ENCODE measurements at places on chromosomes 2 and 18.
A peak's percentile ranks its signal among the peaks of the same experiment; 100 is the strongest.

- no peak for DNase-seq
Observed at GRCh38 chr18:13653746-13654433, 72.5 kb downstream of the FAM210A start.

DNA sequence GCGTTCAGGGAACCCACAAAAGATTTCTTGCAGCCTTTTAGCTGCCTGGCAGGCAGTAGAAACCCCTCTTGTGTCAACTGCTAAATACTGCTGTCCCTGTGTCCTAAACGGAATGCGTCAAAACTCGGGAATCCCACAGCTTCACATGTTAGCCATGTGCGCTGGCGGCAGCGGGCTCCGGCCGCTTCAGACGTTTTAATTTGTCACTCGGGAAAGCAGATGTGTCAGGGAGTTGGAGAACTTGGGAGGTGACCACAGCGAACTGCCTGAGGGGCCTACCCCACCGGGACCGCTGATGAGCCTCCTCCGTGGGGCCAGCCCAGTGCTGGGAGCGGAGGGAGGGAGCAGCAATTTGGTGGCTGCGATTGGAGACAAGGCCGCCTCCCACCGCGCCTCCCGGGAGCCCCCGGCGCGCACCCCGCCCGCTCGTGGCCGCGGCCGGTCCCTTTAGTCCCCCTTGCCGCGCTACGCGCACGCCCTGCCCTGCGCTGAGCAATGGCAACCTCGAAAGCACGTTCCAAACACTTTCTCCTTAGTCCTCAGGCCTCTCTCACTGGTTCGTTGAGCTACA, 146.1 kb upstream of the SATB2 start:
- no peak for DNase-seq

- peak; percentile 67 for DNase-seq
Observed at GRCh38 chr2:230902180-230902899, 22.7 kb downstream of the GPR55 start.

- DNase-seq = no peak
Observed at GRCh38 chr2:53777134-53777533, 9.5 kb downstream of the CHAC2 start.

DNA sequence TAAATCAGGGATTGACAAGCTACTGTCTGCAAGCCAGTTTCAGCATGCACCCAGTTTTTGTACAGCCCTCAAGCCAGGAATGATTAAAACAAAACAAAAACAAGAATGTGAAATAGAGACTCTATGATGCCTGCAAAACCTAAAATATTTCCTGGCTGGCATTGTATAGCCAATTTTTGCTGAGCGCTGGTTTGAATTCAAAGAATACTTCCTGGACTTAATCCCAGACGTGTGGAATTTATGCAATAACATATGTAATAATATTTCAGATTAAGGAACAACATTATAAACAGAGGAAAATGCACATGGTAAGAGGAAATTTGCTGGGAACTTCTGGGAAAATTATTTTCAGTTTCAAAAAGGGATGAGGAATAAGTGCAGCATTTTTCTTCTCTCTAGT, 148.1 kb upstream of the RPRM start:
- no peak for DNase-seq

GRCh38 chr2:168037778-168038177, 209.6 kb downstream of the STK39 start:
- no peak for DNase-seq

GRCh38 chr2:100756704-100757103, 63.2 kb upstream of the NPAS2 start:
- DNase-seq = no peak

DNA sequence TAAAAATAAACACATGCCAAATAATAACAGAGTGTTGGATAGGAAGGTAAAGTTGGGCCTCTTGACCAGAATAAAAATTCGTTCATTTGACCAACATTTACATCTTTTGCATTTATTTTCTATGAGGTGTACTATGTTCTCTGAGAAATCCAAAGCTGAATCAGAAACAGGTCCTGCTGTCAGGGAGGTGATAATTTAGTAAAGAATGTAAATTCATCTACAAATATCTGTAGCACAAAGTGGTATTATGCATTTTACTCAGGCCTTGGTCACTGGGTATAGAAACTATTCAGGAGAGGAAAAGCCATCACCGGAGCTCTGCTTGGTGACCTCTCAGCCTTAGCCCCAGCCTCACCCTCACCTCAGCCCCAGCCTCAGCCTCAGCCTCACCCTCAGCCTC, 208.9 kb downstream of the SPP2 start:
- DNase-seq = no peak

DNA sequence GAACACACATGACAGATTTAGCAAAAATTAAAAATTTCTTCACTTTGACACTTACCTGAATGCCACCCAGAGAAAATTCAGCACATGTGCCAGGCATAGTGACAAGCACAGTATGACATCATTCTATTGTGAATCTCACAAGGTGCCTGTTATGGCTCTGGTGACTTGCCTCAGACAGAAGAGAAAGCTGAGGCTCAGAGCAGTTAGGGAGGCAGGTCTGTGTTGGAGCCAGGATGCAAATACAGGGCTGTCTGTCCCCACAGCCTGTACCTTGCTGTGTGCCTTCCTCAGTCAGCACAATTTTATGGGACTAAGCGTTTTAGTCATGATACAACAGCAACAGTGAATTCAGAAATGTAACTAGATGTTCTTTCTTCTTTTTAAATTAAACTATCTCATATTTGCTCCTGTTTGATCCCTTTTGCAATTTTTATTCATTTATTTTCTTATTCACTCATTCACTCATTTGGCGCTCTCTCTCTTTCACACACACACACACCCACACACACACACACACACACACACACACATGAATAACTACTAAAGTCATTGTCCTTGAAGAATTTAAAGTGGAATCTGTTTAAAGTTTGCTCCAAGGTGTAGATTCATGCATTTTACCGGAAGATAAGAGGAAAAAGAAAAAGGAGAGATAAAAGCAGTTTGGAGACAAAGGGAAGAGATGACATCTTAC, 37.9 kb upstream of the CTAGE1 start:
- no peak for DNase-seq

- no peak for DNase-seq
Observed at GRCh38 chr2:44807201-44808025, 134.1 kb upstream of the SIX3 start.

DNA sequence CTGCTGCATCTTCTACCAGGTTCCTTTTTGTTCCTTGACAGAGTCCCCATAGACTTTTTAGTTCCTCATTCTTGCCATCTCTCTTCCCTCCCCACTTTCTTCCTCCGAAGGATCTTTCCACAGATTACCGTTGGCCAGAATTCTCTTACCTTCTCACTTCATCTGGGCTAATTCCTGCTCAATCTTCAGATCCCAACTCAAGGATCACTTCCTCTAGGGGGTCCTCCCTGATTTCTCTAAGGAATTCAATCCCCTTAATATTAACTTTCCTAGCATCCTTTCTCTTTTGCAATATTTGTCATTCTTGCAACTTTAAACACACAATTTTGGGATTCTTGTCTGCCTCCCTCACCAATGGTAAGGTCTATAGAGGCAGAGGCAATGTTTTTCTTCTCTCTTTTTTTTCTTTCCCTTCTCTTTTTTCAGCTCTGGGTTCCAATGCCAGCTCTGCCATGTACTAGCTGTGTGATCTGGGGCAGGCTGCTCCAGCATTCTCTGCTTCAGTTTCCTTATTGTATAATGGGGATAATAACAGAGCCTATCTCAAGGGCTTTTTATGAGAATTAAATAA, 5.4 kb upstream of the KCNE4 start:
- no peak for DNase-seq

GRCh38 chr18:78639006-78639950, 340.3 kb upstream of the SALL3 start:
- no peak for DNase-seq

- DNase-seq = no peak
Observed at GRCh38 chr2:100784681-100785080, 35.3 kb upstream of the NPAS2 start.

- DNase-seq = no peak
Observed at GRCh38 chr2:46960618-46961017, 45.0 kb upstream of the MCFD2 start.

GRCh38 chr2:7992612-7993602, 688.9 kb upstream of the ID2 start:
- DNase-seq = no peak

DNA sequence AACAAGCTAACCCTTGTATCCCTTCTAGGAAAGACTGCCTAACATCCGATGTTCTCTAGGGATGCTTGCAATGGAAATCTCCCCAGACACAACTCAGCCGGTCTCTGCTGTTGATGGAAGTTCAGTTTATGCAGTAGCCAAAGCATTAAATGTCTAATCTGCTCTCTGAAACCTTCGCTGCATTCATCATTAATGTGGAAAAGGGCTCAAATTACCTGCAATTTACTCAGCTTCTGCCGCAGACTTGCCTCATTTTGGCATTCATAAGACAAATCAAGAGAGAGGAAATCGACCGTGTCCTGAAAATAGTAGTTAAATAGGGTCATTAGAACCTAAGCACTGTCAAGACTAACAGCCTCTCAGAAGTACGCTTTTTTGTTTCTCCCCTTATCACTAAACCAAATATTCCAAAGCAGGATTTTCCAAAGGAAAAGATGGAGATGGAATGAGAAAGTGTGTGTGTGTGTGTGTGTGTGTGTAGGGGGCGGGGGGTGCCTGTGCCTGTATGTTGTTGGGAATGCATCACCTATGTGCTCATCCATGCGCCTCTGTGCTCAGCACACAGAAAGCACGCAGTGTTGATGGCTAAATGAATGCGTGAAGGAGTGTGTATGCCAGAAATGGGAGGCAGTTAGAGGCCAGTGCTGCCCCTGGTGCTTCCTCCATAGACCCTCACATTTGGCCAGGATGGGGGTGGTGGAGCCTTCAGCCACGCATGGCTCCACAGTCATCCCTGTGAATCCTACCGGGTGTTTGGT, 7.4 kb downstream of the LCT start:
- DNase-seq = no peak

DNA sequence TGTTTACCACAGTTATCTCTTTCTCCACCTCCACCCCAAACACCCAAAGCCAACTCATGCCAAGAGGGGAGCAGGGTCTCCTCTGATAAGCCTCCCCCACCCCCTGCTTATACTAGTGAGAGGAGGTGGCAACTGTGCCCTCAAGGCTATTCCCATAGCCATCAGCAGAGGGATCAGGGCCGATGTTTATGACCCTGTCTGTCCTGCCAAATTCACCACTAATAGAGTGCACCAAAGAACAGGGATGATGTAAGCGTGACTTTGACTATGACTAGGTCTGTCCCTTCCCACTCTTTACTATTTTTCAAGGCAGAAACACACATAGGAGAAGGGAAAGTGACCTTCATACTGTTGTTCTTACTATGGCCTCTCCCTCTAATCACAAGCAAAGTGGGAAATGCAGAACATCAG, 74.6 kb downstream of the CLHC1 start:
- DNase-seq = no peak

GRCh38 chr18:37845498-37845897, 279.9 kb upstream of the CELF4 start:
- no peak for DNase-seq

GRCh38 chr2:198731842-198732399, 725.8 kb downstream of the SATB2 start:
- no peak for DNase-seq

GRCh38 chr2:75428646-75429443, 131.9 kb downstream of the EVA1A start:
- no peak for DNase-seq

- DNase-seq = no peak
Observed at GRCh38 chr2:209208211-209208610, 215.6 kb upstream of the MAP2 start.

- DNase-seq = no peak
Observed at GRCh38 chr2:173407646-173408045, 53.0 kb downstream of the CDCA7 start.

DNA sequence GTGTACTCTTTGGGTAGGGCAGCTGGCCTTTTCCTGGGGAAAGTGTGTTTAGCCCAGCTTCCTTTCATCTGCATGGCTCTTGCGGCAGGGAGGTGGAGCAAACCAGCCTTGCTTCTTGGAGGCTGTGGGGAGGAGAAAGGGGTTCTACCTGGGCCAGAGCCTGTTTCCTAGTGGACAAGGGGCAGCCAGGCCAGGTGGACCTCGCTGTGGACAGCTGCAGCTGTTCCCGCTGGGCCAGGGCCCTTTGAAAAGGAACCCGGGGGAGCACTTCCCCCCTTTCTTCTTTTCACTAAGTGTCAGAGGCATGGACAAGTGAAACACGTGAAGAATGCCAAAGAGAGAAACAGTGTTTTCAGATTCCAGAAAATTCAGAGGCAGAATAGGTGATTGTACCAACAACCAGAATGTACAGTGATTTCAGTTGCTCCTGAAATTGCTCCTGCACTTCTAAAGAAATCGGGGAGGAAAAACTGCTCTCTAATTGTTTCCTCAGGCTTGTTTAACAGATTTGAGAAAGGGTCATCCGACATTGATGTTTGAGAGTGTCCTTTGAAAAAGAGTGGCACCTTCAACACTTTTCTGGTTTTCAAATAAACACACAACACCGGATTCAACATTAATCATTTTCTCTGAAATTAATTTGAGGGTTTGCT, 3.9 kb downstream of the GLI2 start:
- no peak for DNase-seq
